ENCODE measurements at places on chromosomes 2 and 18.

- DNase-seq = no peak
Measured at GRCh38 chr2:69059731-69060290, 46.8 kb downstream of the ANTXR1 start.

DNA sequence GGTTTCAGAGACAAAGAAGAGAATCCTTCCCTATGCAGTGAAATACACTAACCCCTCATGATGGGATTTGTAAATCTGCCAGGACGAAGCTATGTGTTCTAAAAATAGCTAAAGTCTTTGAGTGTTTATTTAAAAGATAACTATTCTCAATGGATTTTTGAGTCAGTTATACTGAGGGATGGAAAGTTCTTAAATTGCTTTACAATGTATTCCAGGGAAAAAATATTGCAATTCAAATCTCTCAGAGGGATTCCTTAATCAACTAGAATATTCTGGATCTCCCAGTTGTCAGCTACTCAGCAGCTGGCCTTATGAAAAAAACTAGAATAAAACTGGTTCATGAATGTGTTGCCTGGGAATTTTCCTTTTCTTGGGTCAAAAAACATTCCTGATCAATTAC is 312.4 kb downstream of the PLCL1 start:
- peak; percentile 7 for DNase-seq

DNA sequence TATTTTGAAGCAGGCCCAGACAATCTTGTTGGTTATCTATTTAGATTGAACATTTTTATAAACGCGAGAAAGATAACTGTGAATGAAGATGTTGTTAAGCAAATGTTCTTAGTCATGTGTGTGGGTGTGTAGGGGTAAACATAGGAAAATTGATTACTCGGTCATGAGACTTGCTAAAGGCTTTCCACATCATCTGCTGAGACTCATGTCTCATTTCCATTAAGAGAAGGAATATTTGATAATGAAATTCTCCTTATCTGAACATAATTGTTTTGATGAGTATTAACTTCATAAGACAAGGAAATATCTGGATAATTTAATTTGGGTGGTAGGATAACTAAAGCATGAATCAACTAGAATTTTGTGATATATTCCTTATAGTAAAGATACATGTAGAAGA is 19.7 kb downstream of the CCDC102B start:
- no peak for DNase-seq

DNA sequence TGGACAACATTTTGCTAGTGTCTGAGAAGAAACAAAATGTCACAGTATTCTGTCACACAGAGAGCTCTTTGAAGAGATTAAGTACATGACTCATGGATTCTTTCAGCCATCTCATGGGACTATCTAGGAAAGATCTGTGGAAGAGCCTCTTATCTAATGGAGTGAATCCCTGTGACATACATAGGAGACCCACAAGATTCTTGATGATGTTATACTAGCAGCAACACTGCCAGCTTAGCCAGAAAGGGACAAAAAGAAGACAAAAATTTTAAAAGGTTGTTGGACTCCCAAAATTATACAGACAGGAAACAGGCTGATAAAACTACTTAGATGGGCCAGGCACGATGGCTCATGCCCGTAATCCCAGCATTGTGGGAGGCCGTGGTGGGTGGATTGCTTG is 143.3 kb upstream of the MGAT5 start:
- DNase-seq = no peak

DNA sequence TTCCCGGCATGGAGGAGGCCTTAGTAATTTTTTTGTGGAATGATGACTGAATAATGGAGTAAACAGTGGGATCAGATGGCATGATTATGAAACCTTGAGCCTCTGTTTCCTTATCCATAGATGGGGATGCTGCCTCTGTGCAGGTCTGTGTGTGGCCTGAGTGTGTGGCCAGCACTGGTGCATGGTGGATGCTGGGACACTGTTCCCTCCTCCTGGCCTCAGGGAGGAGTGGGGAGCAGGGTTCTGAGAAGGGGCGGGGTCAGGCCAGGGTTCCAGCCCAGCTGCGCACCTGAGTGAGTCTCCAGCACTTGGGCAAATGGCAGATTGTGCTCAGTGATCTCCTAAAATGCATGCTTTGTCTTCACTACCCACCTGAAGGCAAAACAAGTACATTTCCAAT is 66.4 kb downstream of the DCDC2C start:
- DNase-seq = no peak

- no peak for DNase-seq
Measured at GRCh38 chr2:219744600-219744999, 117.2 kb downstream of the SLC4A3 start.

DNA sequence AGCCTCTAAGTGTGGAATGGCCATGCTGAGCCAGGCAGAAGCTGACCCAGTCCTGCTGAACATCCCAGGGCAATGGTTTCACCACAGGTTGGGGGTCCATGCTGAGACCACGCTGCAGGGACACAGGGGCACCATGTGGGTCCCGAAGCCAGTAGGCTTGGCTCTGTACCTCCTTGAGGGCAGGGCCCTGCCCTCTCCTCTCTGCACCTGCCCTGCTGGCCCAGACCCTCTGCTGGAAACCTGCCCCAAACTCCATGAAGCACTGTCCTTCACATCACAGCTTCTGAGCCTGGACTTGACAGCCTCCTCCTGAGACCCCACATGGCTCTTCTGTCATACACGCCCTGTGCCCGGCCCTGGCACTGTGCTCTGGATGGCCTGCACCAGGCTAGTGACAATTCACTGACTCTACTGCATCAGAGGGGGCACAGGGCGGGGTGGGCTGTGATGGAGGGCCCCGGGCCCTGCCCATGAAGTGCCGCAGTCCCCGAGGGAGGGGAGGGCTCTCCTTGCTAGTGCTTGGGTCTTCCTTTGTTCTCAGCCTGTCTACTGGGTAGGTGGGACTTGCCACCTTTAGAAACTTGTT is 24.7 kb downstream of the HS6ST1 start:
- DNase-seq = no peak

GRCh38 chr2:15278296-15278695 is 282.8 kb downstream of the NBAS start:
- no peak for DNase-seq

DNA sequence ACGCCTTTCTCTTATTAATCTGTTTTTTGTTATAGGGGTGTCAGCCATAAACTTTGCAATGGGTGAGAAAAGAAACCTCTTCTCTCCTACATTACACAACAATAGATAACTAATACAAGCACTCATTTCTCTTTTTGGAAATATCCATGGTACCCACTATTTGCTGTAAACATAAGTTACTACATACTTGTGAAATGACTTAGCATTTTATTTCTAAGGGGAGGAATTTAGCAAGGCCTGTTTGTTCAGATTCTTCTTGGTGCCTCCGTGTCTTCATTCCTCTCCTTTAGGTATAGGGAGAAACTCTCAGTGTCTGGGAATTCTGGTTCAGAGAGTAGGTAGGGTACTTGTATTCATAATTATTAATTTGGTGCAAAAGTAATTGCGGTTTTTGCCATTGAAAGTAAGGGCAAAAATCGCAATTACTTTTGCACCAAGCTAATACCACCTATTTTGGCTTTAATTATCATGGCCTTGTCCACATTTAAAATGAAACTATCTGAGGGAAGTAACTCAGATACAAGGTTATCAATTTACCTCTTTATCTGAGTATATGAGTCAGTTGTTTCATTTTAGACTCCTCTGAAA is 134.8 kb downstream of the MREG start:
- no peak for DNase-seq

GRCh38 chr2:238513346-238513745 is 86.6 kb downstream of the ASB1 start:
- DNase-seq = peak; percentile 43

DNA sequence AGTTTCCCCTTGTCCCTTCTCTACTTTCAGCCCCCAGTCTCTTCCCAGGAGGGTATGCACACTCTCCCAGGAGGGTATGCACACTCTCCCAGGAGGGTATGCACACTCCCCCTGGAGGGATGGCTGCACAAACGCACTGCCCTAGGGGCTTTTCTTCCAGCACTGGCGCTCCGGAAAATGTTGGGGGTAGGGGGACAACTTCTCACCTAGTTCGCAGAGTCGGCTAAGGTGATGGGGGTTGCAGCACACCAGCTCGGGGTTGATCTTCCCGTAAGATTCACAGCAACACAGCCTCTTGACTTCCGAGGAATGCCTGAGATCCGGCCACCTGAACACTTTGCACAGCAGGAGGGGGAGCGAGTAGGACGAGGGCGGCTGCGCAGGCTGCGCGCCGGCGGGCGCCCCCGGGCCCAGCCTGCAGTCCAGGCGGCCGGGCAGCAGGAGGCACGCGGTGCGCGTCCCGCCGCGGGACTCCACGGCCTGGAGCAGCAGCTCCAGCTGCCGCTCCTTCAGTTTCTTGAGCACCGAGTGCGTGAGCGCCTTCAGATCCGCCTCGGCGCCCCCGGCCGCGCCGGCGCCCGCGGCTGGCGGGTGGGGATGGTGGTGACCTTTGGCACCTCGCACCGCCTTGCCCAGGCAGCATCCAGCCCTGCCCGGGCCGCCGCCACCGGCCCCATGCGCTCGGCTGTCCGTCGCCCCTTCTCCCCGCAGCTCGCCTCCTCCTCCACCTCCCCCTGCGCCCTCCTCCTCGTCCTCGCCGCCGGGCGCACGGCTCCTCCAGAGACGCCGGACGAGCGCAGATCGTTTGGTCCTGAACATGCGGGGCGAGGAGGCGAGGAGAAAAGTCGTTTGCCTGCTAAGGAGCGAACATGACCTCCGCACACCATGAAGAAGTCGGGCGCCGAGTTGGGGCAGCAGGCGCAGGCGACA is 894 bp downstream of the SMAD7 start:
- peak; percentile 60 for DNase-seq

GRCh38 chr2:210445732-210446131 is 30.8 kb downstream of the LANCL1 start:
- DNase-seq = no peak

- DNase-seq = peak; percentile 23
Measured at GRCh38 chr18:48061781-48062570, 131.5 kb upstream of the SMAD2 start.

DNA sequence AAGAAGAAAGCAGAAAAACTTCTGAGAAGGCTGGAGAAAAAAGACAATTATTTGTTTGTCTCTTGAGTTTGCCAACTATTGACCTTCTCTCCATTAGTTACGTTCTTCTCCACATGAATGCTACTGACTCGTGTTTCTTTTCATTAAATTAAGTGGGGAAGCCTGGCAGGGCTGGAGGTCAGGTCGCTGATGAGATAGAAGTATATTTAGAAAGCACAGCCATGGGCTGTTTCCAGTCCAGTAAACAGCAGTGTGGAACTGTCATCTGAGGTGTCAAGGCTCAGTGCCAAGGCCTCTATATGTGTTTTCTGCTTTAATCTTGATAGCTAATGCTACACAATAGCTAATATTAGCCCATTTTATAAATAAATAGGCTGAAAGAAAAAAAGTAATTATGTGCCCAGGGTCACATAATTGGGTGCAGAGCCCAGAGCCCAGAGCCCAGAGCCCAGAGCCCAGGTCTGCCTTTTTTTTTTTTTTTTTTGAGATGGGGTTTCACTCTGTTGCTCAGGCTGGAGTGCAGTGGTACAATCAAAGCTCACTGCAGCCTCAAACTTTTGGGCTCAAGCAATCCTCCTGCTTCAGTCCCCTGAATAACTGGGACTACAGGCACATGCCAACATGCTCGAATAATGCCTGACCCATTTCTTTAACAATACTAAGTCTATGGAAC is 6.3 kb downstream of the MSGN1 start:
- no peak for DNase-seq

DNA sequence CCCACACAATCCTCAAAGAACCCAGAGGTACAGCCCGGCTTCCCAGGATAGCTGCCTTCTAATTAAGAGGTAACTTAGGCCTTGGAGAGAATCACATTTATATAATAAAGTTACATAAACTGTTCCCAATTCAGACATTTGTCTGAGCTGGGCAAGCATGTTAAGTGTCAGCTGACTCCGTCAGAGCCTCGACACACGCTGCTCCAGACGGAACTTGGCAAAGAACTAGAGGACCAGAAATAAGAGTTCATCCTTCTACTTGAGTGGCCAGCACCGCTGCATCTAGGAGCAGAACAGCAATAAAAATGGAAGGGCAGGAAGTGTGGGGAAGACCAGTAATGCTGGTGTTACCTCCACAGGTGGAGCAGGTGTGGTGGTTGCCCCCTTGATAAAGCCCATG is 80.5 kb downstream of the MYO5B start:
- no peak for DNase-seq

DNA sequence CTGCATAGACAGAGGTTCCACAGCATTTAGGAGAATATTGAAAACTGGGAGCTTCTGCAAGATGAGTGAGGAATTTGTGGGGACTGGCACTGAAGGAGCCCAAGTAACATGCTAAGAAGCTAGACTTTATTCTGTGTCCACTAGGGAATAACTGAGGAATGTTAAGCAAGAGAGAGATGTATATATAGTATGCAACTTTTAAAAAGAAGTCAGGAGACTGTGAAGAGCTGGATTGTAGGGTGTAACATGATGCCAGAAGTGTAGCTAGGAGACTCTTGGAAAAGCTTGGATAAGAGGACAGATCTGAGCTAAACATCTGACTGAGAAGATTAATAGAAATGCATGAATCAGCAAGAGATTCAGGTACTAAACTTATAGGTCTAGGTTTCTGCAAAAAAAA is 270.6 kb upstream of the MMADHC start:
- DNase-seq = no peak

DNA sequence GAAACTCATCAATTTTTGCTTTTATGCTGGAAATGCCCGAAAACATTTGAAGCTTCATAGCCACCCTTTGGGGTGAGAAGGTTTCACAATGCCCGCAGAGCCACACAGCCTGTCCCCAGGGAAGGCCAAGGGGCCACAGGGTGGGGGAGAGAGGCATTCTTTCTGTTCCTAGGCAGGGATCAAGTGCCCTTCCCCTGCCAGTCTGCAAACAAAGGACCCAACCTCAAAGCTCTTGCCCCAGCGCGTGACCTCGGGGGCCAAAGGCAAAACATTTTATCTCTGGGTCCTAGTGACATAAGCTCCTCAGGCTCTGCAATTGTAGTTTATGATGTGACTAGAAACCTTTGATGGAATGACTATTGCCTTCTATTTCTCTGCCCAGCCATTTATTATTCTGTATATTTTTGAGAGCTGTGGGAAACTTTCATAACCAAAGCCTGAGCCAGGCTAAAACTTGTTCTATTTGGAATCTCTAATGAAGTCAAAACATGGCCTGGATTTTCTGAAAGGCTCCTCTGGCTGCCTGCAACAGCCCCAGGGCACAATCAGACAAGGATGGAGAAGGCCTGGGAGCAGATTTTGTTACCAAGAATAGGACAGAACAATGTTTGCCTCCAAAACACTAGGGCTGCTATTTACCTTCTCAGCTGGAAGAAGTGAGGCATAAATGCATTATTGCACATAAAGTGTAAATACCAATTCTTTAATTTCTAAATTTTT is 137.2 kb upstream of the KCTD1 start:
- DNase-seq = no peak

DNA sequence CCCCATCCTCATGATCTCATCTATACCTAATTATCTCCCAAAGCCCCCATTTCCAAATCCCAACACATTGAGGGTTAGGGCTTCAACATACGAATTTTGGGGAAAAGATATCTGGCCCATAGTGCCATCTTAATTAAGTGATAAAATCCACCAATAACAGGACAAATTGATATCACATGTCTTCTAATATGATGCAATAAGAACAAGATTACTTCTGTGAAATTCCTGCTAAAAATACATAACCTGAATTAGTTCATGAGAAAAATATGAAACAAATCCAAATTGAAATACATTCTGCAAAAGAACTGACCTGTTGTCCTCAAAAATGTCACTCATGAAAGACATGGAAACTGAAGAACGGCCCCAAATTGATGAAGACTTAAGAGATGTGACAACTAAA is 28.8 kb downstream of the FOXI3 start:
- no peak for DNase-seq
